Glomerular endothelial cell (primary cell): ENCODE measurements at places on chromosomes 6 and 20. TPM values are rescaled to one million over a fixed set of nuclear protein-coding genes. Genes with fewer than 3 reads are reported as not detected.

Gene FAM83B
- total RNA-seq: 0.29 TPM in 2 replicates

GRCh38 chr6:134117409-134117808 is 65.0 kb upstream of the SLC2A12 start:
- no peak for DNase-seq

Gene PBOV1
- not detected in 2 replicates for total RNA-seq

Gene B3GAT2
- not detected in 2 replicates for total RNA-seq

DNA sequence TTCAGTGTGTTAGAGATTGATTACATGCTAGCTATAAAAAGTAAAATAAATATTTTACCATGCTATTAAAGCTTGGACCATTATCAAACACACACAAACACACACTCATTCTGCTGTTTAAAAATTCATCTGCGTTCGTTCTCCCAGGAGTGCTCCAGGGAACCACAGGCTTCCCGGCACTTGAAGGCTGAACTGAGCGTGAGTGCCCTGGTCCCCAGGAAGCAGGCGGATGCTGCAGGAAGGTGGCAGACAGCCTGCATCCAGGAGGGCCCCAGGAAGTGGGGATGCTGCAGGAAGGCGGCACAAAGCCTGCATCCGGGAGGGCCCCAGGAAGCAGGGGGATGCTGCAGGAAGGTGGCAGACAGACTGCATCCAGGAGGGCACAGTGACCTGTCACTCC is 147.2 kb upstream of the SNX9 start:
- no peak for DNase-seq

GRCh38 chr6:73727114-73727513 is 31.1 kb downstream of the CD109 start:
- no peak for DNase-seq

Gene BPIFB3
- total RNA-seq: not detected in 2 replicates

DNA sequence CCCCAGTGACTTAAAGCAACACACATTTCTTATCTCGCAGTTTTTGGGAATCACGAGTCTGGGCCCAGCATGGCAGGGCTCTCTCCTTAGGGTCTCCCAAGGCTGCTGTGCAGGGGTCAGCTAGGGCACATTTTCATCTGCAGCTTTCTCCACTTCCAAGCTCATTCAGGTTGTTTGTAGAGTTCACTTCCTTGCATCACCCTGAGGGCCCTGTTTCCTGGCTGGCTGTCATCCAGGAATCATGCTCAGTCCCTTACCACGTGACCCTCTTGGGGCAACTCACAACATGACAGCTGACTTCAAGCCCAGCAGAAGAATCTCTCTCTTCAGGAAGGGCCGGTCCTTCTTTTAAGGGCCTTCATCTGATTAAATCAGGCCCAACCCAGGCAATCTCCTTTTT is 21.3 kb downstream of the SNAP25 start:
- DNase-seq: no peak

Gene SIRPB2
- 0.97 and 15.8 TPM in 2 replicates for total RNA-seq

GRCh38 chr6:3228771-3229565 is 1.5 kb upstream of the TUBB2B start:
- no peak for DNase-seq

DNA sequence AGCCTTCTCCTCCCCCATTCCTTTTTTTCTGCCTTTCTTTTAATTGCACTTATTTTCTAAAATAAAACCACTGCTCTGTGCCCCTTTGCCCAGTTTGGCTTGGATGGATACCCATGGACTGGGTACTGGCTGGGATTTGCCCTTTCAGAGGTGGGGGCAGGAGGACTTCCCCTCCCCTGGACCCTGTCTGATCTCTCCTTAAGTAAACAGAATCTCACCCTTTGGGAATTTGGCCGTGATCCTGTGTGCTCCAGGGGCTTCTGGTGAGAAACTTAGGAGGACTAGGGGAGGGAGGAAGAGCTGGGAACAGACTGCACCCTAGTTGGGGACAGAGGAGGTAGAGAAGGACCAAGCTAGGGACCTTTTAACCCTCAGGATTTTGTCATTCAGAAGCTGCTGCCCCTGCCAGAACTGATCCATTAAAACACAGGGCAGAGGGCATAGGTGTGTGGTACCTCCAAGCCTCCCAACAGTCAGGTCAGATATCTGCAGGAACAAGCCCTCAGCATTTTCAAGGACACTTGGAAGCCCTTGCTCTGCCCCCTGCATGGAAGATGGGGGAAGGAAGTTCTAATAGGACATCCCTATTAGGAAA is 7.3 kb downstream of the FOXP4 start:
- DNase-seq: no peak

Gene SPATA25
- 0.29 TPM in 1 of 2 replicates, not detected in the other for total RNA-seq

Gene SRSF3
- 190 and 249 TPM in 2 replicates for total RNA-seq

Gene ZSCAN23
- total RNA-seq: 1.2 and 2.0 TPM in 2 replicates

DNA sequence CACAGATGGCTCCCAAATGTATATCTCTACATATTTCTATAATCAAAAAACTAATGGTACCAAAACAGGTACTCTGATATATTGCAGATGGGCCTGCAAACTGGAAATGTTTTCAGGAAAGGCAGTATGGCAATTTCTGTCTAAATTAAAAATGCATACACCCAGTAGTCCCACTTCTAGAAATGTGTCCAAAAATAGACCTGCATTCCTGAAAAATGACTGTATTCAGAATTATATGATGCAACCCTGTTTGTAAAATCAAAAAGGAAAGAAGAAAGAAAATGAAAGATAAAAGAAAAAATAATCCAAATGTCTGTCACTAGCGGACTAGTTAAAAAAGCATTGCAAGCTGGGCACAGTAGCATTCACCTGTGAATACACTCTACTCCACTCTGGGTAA is 12.9 kb upstream of the MICB start:
- DNase-seq: no peak

DNA sequence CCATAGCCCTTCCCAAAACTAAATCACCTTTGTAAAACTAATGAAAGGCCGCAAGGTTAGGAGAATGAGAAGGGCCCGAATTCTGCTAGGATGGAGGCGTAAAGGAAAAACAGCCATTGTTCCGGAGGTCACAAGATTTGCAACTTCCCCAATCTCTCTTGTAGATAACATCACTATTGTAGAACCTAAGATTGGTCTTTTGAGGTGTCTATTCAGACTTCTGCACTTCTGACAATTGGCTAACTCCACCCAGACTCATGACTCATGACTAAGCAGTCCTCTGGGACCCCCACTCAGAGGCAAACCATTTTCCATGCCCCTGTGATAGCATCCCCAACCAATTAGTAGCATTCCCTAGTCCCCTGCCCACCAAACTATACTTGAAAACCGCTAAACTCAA is 210.5 kb upstream of the SHLD1 start:
- no peak for DNase-seq

DNA sequence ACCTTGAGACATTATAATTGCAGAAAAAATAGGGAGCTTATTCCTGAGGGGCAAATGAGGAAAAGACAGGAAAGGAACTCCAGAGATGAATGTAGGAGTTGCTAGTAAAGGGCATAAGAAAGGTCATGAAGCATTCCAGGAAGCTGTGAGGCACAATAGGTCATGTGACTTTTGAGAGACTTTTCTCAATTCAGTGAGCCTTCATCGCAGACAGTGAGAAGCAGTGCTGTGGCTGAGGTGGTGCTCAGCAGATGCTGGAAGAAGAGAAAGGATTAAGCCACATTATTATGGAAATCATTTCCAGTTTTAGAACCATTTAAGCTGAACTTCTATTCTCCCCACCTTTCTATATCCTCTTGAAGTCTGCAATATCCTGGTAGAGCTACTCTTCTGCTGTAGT is 4.1 kb downstream of the SPTLC3 start:
- no peak for DNase-seq

- DNase-seq: peak; percentile 50
These were observed 98.9 kb upstream of the ZNF217 start for GRCh38 chr20:53692465-53693067.

DNA sequence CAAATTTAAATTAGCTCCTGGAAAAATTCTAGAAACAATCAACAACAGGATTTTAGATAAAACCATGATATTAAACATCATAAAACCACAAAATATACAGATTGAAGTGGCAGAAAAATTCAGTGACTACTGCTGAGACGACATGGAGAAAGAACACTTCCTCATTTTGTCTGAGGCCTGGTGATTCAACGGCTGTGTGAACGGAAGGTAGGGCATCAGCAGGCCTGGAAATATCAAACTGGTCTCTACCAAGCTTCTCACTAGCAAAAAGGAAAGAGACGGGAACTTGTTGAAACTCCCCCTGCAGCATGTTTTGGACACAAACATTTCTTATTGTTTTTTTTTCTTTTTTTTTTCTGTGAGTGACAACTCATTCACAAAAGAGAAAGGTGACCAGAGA is 58.0 kb upstream of the AHI1 start:
- no peak for DNase-seq

GRCh38 chr6:75409286-75409685 is 84.3 kb downstream of the FILIP1 start:
- DNase-seq: no peak

Gene FERMT1
- 1.2 and 3.9 TPM in 2 replicates for total RNA-seq

DNA sequence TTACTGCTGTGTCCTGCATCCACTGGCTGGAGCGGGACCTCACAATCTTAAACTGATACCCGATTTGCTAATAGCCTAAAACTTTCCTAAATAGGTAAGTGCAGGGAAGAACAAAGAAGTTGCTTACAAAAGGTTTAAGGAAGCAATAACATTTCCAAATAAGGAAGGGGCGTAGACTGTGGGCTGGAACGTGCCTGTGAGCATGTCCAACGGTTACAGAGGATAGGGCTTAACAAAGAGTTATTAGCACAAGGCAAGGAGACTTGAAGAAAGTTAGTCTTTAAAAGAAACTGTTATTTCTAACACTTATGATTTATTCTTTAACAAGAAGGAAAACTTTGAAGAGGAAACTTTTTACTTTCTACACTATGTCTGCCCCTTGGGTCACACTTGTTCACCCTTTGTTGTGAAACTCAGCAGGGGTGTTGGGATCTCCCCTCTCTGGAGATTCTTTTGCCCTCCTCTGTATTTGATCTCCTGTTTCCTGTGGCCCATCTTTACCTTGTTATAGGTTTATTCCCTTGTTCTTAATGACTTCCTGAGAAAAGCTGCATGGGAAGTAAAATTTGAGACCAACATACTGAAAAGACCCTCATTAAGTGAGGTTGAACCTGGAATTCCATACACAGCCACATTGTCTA is 28.7 kb downstream of the KAT14 start:
- no peak for DNase-seq

Gene CALHM4
- not detected in 2 replicates for total RNA-seq

GRCh38 chr20:2005831-2006426 is 12.1 kb upstream of the PDYN start:
- DNase-seq: peak; percentile 12

Gene HLA-DRA
- total RNA-seq: 0.41 TPM in 1 of 2 replicates, not detected in the other

DNA sequence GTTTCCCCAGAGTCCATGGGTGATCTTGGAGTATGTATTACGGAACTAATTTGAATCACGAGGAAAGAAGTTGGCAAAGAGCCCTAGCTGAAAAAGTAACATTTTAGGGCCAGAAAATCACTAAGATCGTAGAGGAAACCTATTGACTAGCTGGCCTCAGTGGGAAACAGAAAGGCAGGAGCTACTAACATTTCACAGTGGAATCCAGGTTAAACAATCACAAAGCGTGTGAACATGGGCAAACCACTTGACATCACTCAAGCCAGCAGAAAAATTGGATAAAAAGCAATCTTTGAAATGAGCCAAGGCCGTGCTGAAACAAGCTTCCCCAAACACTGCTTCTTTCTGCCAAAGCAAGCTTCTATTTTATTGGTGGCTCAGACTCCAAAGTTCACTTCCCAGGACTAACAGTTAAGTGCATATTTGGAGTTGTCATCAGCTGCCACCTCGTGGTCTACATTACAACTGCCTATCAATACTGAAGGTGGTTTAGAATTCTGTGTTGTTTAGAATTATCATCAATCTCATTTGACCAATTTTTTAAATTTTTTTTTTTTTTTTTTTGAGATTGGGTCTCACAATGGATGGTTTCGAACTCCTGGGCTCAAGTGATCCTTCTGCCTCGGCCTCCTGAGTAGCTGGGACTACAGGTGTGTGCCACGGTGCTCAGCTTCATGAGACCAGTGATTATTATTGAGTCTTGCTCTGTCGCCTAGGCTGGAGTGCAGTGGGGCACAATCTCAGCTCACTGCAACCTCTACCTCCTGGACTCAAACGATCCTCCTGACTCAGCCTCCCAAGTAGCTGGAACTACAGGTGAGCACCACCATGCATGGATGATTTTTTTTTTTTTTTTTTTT is 10.6 kb downstream of the RPS10 start:
- DNase-seq: no peak

DNA sequence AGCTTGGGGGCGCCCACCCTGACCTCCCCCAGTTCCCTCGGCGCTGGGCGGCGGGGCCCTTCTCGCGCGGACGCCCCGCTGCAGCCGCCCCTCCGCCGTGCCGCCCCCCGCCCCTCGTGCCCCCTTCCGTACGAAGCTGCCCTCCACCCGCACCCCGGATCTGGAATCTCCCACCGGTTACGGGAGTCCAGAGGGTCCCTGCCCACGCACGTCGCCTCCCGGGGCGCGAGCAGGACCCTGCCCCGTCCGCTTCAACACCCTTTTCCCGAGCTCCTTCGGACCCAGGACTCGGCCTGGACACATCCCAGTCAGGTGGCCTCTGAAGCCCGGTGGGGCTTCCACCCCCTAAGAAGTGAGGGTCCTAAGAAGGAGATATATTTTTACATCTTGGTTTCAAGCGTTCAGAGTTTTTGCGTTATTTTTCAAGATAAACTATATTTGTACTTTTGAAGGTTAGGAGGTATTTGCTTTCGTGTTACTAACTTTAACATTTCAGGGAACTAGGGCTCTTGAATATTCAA is 506 bp downstream of the ARFGAP1 start:
- no peak for DNase-seq

GRCh38 chr6:26103141-26103769 is 16.0 kb downstream of the HFE start:
- DNase-seq: no peak

Gene SLC17A9
- total RNA-seq: 5.3 and 22.9 TPM in 2 replicates

- DNase-seq: no peak
These were observed 39.5 kb upstream of the SDHAF4 start for GRCh38 chr6:70527071-70527737.

DNA sequence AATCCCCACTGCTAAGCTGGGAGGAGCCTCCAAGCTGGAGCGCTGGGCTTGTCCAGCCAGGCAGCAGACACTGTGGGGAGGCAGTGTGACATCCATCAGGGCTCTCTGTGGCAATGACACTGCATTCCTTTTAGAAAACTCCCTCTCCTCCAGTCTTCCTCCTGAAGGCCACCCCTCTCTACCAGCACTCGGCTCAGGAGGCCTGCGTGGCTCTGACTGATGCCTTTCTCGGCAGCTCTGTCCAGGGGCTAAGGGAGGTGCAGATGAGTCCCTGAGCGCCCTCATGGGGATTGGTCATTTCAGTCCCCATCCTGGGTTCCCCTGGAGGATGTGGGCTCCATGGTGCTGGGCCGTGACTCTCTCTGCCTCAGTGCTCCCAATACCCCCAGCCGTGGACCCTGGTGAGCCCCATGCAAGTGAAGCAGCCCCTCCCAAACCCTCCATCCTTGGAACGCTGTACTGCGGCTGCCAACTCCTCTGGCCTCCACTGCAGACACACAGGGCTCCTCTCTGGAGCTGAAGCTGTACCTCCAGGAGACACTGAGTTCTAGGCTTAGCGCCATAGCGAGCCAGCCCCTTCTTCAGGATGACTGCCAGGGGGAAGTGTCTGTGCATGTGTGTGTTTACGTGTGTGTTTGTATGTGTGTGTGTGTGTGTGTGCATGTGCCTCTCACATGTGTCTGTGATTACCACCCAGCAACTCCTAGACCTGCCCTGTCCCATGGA is 209.6 kb downstream of the ERMARD start:
- no peak for DNase-seq

- DNase-seq: no peak
These were observed 431.9 kb upstream of the CDH4 start for GRCh38 chr20:60820149-60820548.

GRCh38 chr6:24666097-24666640 is 530 bp downstream of the TDP2 start:
- no peak for DNase-seq
